Activated naive CD4-positive, alpha-beta T cell treated with anti-CD3 and anti-CD28 coated beads for 36 hours (primary cell): ENCODE measurements at places on chromosomes 7 and 10. TPM values are rescaled to one million over a fixed set of nuclear protein-coding genes. Genes with fewer than 3 reads are reported as not detected.

DNA sequence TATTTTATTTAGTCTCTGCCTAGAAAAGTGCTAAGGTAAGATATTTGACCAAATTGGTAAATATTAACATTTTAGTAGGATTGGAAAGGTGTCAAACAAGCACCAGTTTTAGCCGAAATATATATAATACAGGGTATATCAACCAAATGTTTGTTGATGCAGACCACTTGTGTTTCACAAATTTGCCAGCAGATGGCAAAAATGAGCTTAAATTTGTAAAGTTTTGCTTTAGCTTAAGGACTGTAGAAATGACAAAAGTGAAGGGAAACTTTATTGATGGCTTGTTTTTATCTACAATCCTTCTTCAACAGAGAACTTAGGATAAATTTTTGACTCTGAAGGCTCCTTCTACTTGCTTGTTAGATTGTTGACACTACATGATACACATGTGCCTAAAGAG lies 4.8 kb upstream of the POLR1F start:
- peak; percentile 66 for DNase-seq
- H3K4me1 ChIP-seq: peaks cover 15% of the 10 kb centered on the region
- H3K27me3 ChIP-seq: peaks cover under 1% of the 10 kb centered on the region

- DNase-seq: no peak
- H3K4me3 ChIP-seq: no peak overlapping the region
- H3K27me3 ChIP-seq: no peaks in the 10 kb centered on the region
- no peaks in the 10 kb centered on the region for H3K36me3 ChIP-seq
- H3K4me1 ChIP-seq: no peaks in the 10 kb centered on the region
These were observed 14.9 kb downstream of the CCL26 start for GRCh38 chr7:75756991-75757676.

DNA sequence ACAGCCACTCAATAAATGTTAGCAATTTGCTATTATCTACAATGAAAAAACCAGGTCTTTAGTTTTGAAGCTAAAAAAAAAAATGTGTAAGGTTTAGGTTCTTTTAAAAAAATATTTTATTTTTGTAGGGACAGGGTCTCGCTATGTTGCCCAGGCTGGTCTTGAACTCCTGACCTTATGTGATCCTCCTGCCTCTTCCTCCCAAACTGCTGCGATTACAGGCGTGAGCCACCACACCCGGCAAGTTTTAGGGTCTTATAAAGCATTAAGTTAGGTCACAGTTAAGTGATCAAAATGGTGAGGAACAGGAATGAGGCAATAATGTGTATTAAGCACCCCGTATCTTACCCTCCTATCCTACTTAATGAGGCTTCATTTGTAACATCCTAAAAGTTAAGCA lies 774 bp downstream of the SEM1 start:
- H3K27me3 ChIP-seq: peaks cover under 1% of the 10 kb centered on the region
- peaks cover 32% of the 10 kb centered on the region for H3K4me1 ChIP-seq
- DNase-seq: no peak
- H3K4me3 ChIP-seq: peak overlapping the region; percentile 92
- peak overlapping the region; percentile 93 for H3K27ac ChIP-seq

- no peak overlapping the region for H3K4me3 ChIP-seq
- H3K27ac ChIP-seq: no peak overlapping the region
- no peak for DNase-seq
- no peaks in the 10 kb centered on the region for H3K4me1 ChIP-seq
- H3K27me3 ChIP-seq: peaks cover 9% of the 10 kb centered on the region
- no peaks in the 10 kb centered on the region for H3K36me3 ChIP-seq
These were observed 448 bp upstream of the NET1 start for GRCh38 chr10:5411941-5412276.

DNA sequence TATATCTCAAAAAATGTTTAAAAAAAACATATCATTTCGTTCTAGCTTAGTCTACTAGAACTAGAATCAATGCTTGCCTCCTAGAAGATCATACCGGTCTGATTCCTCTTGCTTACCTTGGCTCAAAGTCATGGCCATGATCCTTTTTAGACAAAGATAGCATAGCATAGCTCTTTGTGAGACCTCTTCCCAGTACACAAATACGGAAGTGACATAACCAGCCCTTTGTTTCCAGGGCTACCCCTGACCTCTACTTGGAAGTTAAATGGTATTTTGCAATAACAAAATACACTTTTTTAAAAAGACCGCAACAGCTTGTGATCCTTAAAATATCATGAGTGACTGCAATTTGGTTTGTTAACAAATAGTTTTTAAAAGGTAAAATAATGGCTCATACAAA lies 130.7 kb upstream of the NOBOX start:
- H3K27ac ChIP-seq: no peak overlapping the region
- no peak overlapping the region for H3K4me3 ChIP-seq
- H3K27me3 ChIP-seq: no peaks in the 10 kb centered on the region
- H3K4me1 ChIP-seq: peaks cover 2% of the 10 kb centered on the region
- peaks cover 13% of the 10 kb centered on the region for H3K36me3 ChIP-seq

- DNase-seq: no peak
- no peak overlapping the region for H3K4me3 ChIP-seq
- no peaks in the 10 kb centered on the region for H3K27me3 ChIP-seq
- H3K4me1 ChIP-seq: no peaks in the 10 kb centered on the region
- no peak overlapping the region for H3K27ac ChIP-seq
- H3K36me3 ChIP-seq: no peaks in the 10 kb centered on the region
These were observed 277.7 kb downstream of the ANKRD7 start for GRCh38 chr7:118502235-118502634.

DNA sequence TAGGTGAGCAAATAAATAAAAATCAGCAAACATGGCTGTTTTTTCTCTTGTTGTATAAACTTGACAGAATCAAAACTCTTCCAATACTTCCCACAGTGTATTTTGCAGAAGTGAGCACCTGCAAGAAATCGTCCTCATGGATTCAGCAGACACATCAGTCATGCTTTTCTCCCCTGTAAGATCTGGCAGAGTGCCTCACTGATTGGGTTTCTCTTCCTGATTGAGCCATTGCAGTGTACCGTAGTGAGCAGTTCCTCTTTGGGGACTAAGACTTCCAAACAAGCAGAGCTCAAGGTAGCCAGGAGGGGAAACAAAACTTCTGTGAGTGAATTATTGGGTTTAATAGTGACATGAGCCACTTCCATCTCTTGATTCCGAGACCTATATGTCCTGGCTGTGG lies 2.2 kb upstream of the CCDC3 start:
- peaks cover 4% of the 10 kb centered on the region for H3K4me1 ChIP-seq
- no peak for DNase-seq
- H3K27me3 ChIP-seq: peaks cover 58% of the 10 kb centered on the region
- H3K27ac ChIP-seq: no peak overlapping the region
- no peak overlapping the region for H3K4me3 ChIP-seq

GRCh38 chr7:26645121-26645520 lies 219.3 kb downstream of the SKAP2 start:
- H3K4me1 ChIP-seq: no peaks in the 10 kb centered on the region
- H3K27ac ChIP-seq: no peak overlapping the region
- DNase-seq: no peak
- H3K4me3 ChIP-seq: no peak overlapping the region

The CRCP gene
- total RNA-seq: 18.5 TPM

The HMX2 gene
- 0.99 TPM for total RNA-seq

The SLC29A3 gene
- total RNA-seq: 1.5 TPM

The FAM13C gene
- total RNA-seq: not detected
